Uterine smooth muscle cell (primary cell): ENCODE measurements at places on chromosomes 1 and 21. TPM values are rescaled to one million over a fixed set of nuclear protein-coding genes. Genes with fewer than 3 reads are reported as not detected.

VPS72 gene
- total RNA-seq, result 50.7 and 54.9 TPM in 2 replicates

NBPF4 gene
- not detected in 2 replicates for total RNA-seq

SLC30A2 gene
- not detected in 2 replicates for total RNA-seq

NPR1 gene
- 1.1 and 4.1 TPM in 2 replicates for total RNA-seq

SYT2 gene
- under 0.01 TPM in 1 of 2 replicates, not detected in the other for total RNA-seq

SLC1A7 gene
- 0.12 TPM in 1 of 2 replicates, not detected in the other for total RNA-seq

EFCAB7 gene
- total RNA-seq, result 8.1 and 8.6 TPM in 2 replicates

CCDC17 gene
- total RNA-seq, result 0.77 and 0.87 TPM in 2 replicates

DNAI4 gene
- 3.3 and 7.2 TPM in 2 replicates for total RNA-seq

KLHDC7A gene
- total RNA-seq, result not detected in 2 replicates

AKR7A3 gene
- total RNA-seq, result 0.44 and 0.62 TPM in 2 replicates

ELAPOR1 gene
- 0.44 and 0.50 TPM in 2 replicates for total RNA-seq

MSH4 gene
- 0.11 and 0.25 TPM in 2 replicates for total RNA-seq

ATF3 gene
- 4.6 and 9.1 TPM in 2 replicates for total RNA-seq

TRIM58 gene
- total RNA-seq, result 0.37 and 0.66 TPM in 2 replicates

BATF3 gene
- total RNA-seq, result 0.75 and 1.5 TPM in 2 replicates

LCE6A gene
- not detected in 2 replicates for total RNA-seq

RIMS3 gene
- total RNA-seq, result 0.44 and 0.50 TPM in 2 replicates

PAFAH2 gene
- 7.7 and 9.4 TPM in 2 replicates for total RNA-seq

ARHGEF16 gene
- total RNA-seq, result 0.11 TPM in 1 of 2 replicates, not detected in the other
